Hematopoietic multipotent progenitor cell treated with erythropoietin and hydrocortisone succinate and interleukin-3 and kit ligand, for 17 days (in vitro differentiated cells): ENCODE measurements at places on chromosomes 7 and 10.

- no peak for DNase-seq
These were observed 7.2 kb downstream of the CDCA7L start for GRCh38 chr7:21938463-21938862.

DNA sequence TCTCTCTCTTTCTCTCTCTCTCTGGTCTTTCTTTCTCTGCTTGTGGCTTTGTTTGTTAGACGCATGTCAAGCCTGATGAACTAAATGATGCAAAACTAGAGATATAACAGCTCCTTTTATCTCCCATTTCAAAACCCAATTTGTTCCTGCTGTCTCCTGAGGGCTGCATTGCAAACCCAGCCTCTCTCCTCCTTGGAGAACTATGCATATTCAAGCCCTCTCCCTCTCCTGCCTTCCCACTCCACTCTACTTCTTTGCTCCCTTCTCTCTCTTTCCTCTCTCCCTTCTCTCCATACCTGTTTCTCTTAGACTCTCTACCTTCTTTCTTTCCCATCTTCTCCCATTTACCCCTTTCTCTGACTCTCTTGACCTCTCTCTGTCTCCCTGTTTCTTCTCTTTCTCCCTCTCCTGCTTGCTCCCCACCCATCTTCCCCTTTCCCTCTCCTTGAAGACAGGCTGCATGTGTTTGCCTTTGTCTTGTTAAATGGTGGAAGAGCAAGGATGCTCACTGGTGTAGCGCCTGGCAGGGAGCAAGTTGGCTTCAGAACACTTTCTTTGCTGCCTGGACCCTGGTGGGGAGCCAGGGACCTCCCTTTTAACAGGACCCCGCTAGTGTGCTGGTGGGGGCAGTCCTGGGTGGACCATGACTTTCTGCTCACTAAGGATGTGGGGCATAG, 142.9 kb downstream of the CDH23 start:
- no peak for DNase-seq

GRCh38 chr7:21044913-21045568, 258.4 kb upstream of the SP8 start:
- DNase-seq: no peak

- DNase-seq: no peak
These were observed 297.5 kb downstream of the GFRA1 start for GRCh38 chr10:115975506-115975905.

DNA sequence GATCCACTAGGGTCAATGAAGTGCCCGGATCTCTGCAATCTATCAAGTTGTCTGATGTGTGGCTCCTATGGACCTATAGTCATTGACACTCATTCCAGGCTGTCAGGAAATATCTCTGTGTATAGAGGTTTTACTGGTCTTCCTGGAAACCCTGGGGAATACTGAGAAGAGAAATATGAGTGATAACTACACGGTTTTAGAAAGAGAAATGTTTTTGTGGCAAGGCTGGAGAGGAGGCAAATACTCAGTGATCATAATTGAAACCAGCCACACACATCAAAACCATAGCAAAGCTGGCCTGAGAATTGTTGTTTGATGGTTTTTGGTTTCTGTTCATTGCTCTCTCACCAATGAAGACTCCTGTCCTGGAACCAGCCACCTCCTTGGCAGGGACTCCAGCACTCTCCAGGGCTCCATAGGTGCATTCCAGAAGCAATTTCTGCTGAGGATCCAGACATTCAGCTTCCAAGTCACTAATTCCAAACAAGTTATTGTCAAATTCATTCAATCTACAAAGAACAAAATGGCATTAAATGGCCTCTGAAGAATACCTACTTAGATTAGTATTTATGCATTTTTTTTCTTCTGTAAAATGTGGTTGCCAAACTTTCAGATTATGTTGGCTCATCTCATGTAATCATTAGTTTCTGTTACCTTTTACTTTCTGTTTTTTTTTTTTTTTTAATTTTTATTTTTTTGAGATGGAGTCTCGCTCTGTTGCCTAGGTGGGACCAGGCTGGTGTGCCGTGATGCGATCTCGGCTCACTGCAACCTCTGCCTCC, 108.6 kb upstream of the ABI1 start:
- DNase-seq: no peak

DNA sequence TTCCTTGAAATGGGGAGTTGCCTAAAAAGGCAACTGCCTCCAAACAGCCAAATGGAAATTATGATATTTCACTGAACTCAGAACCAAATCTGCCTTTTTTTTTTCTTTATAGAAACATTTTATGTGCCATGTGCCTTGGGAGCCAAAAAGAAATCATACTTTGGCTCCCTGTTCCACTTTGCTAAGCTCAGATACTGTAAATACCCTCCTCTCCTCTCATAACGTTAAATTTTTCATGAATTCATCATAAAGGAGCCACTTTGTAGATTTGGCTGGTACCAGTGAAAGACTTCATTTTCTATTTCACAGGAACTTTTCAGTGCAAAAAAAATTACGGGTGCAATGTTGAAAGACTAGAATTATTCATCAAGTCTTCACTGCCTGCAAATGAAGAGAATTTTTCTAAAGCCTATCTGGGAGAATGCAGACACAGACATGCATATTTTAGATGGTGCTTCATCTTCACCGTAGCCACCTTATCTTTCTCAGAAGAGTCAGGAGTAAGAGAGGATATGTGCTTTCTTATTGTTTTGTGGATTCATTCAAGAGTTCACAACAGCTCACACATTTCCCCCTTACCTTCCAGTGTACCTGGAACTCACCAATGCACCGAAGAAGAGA, 742.3 kb upstream of the GALNT17 start:
- no peak for DNase-seq

GRCh38 chr7:65910237-65910636, 37.4 kb downstream of the VKORC1L1 start:
- DNase-seq: no peak

GRCh38 chr10:36094096-36094495, 452.0 kb upstream of the FZD8 start:
- DNase-seq: no peak

- no peak for DNase-seq
These were observed 37.1 kb upstream of the GNAT3 start for GRCh38 chr7:80548840-80549530.

DNA sequence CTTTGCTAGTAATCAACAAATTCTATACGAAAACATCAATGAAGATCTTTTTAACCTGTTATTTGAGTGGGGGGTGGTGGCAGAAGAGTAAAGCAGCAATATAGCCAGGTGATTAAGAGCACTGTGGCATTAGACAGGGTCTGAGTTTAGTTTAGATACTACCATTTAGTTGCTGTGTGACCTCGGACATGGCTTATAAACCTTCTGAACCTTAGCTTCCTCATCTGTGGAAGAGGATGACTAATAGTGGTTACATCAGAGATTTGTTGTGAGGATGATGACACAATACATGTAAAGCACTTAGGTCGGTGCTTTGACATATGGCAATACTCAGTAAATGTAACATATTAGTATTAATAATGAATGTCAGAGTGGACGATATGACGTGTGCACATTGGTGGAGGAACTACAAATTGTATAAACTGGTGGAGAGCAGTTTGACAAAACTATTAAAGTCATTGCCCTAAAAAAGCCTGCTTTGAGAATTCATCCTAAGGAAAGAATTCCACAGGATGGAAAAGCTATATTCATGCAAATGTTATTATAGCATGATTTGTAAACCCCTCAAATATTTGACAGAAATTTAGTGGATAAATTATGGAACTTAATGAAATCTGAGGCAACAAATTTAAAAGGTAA, 24.3 kb downstream of the SPAG6 start:
- no peak for DNase-seq

- no peak for DNase-seq
These were observed 986.9 kb downstream of the TYW1 start for GRCh38 chr7:67983486-67983885.

- no peak for DNase-seq
These were observed 570 bp downstream of the TBC1D12 start for GRCh38 chr10:94402843-94403379.

DNA sequence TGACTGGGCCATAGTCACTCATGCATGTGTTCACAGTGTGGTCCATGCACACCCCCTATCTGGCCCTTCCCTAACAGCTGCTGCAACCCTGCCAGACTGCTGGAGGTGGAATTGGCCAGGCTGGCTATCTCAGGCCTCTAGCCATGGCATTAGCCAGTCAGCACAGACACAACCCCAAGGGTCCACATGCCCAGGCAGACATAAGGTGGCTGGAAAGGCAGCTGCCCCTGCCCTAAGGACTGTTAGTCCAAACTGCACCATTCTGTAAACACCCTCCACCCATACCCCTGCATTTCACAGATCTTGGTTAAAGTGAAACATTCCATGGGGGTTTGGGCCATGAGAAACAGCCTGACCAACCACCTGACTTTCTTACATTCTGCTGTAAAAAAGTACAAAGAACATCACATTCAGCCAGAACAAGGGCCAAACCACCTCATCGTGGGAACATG, 137.4 kb upstream of the KCNMA1 start:
- DNase-seq: no peak

DNA sequence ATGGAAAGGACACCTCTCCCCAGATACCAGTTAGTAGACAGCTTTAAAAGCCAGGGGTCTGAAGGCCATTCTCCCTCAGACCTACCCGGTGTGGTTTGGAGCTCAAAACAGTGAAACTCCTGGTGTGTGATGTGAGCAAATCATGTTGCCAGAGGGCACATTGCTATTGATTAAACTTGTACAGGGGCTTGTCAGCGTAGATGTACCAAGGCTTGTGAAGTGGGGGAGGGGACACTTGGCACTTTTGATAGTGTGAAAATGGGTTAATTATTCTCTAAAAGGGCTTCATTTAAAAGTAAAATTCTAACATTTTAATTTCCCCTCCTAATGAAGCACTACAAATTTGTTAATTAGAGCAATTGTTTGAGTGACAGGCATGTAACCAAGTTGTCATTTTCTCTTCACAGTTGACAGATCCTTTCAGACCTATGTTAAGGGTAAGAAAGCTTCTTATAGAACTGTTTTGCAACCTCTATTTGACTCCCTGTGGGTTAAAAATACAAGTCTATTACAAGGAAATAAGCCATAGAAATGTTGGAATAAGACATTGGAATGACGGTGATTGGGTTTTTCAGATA, 356.9 kb upstream of the GALNT17 start:
- no peak for DNase-seq

- no peak for DNase-seq
These were observed 1.2 kb downstream of the THNSL1 start for GRCh38 chr10:25017661-25018060.

- no peak for DNase-seq
These were observed 52.0 kb downstream of the KLRG2 start for GRCh38 chr7:139431459-139431858.

DNA sequence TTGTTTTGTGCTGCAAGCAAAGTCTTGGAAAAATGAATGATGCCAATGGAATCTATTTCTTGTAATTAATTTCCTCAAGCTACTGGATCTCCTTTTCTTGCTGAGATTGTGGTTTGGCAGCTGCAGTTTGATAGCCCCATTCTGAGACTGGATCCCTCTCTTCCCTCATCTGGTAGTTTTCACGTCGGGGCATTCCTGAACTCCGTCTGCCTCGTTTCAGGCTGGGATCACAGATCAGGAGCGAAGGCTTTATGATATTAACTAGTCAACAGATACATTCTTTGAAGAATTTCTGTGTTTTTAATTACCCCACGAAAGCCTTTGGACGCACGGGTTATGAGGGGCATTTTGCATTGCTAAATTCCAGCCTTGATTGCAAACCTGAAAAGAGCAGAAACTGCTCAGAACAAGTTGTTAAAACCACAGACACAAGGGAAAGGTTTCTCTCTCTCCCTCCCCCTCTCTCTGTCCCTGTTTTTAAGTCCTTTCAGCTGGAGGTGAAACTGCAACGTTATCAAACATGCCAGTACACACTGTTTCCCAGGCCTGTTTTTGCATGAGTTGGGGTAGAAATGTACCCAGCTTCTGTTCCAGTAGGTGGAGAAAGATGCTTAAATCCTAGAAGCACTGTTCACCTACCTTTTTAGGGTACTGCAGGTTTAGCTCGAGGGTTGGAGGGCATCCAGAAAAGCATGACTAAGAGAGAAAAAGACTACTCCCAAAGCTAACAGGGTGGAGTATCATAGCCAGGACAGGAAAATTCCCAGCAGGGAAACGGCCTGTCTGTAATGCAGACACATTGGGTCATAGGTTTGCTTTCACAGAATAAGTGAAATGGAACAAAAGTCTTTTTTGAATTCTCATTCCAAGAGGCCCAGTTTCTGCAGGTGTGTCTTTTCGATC, 124.3 kb downstream of the CUX1 start:
- peak; percentile 52 for DNase-seq

GRCh38 chr10:60511477-60512229, 122.0 kb upstream of the ANK3 start:
- no peak for DNase-seq

DNA sequence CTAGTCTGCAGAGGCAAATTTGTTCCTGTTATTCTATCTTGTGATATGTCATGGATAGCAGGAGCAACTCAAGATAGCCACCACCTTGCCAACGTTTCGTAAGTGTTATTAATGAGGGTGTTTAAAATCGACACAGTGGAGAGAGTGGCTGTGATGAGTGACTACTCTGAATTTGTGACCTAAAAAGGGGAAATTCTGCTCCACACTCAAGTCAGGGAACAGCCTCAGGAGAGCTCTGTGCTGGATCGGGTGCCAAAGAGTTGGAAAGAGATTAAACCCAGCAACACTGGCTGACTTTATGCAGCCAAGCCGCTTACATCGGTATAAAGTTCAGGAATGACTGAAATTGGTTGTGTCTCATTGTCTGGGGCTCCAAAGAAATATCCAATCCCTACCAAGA, 9.5 kb downstream of the TACC2 start:
- DNase-seq: no peak

DNA sequence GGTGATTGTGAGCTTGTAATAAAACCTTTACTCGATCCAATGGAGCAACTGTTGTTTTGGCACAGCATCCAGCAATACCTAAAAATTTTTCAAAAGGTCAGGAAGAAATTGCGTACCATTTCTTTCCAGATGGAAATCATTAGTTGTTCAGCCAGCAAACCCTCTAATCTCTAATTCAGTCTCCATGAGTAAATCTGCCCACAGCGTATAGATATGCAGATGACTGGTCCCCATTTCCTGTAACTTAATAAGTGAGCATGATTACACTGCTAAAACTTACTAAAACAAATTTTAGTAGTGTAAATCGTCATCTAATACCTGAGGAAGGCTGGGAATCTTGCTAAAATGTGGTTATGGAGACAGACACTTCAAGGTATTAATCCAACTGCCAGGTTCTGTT, 10.6 kb downstream of the SLC25A16 start:
- no peak for DNase-seq

- DNase-seq: no peak
These were observed 186.8 kb upstream of the YAE1 start for GRCh38 chr7:39379416-39379815.

GRCh38 chr7:84666651-84667050, 472.1 kb upstream of the SEMA3A start:
- no peak for DNase-seq

GRCh38 chr7:74612015-74612829, 45.3 kb upstream of the GTF2I start:
- DNase-seq: no peak

DNA sequence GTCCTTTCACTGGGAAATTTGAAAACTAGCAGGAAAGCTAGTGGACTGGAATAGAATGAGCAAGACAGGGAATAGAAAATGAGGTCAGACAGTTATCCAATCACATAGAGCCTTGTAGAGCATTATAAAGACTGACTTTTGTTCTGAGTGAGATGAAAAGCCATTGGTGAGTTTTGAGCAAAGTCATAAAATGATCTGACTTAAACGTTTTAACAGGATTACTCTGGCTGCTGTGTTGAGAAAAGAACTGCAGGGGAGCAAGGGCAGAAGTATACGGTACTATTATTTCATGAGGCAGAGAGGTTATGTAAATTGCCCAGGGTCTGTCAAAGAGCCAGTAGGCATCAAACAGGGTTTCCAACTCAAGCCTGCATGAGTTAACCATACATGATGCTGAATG, 393.4 kb downstream of the TFEC start:
- DNase-seq: no peak
